ENCODE measurements at places on chromosomes 3 and 15. TPM values are rescaled to one million over a fixed set of nuclear protein-coding genes. Genes with fewer than 3 reads are reported as not detected.

DNA sequence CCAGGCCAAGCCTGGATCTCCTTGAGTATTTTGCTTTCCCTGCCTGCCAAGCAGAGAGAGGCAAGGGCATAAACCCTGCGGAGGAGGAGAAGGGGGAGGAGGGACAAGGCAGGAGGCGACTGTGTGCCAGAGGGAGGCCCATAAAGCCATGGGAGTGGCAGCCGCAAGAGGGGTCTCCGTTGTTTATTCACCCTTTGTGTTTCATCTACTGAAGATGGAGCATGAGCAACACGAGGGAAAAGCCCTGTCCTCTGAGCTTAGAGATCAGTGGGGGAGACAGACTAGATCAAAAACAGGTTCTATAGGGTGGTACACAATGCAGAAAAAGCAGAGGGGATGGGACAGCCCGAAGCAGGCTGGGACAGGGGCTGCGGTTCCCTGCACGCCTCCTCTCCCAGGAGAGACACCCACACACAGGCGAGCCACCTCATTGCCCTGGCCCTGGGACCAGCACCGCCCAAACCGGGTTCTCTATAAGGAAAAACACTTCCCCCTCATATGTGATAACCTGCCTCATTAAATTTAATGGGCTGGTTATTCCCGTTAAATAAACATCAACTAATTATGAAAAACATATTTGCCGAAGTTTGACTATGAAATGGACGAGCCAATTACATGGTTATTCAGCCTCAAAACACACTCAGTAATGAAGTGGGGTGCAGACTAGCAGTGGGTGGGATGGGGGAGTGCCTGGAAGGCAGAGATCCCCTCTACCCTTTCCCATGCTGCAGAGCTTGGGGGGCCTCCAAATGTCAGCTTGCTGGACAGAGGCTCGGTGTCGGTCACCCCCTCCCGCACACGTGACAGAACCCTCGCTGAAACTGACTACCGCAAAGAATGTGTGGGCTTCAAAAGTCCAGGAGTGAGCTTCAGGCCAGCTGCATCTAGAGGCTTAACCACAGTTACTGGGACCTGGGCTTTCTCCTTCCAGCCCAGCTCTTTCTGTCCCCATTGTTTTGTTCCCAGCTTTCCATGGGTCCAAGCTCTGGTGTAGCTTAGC, 14.2 kb upstream of the PLXNA1 start:
- no peak for DNase-seq
- no peaks in the 10 kb centered on the region for H3K4me1 ChIP-seq
- no peak overlapping the region for H3K27ac ChIP-seq
- no peaks in the 10 kb centered on the region for H3K36me3 ChIP-seq
- H3K27me3 ChIP-seq = peaks cover 4% of the 10 kb centered on the region

- H3K36me3 ChIP-seq = no peaks in the 10 kb centered on the region
- H3K4me3 ChIP-seq = no peak overlapping the region
- H3K27me3 ChIP-seq = peaks cover 3% of the 10 kb centered on the region
- DNase-seq = no peak
These were observed 7.4 kb downstream of the KLF15 start for GRCh38 chr3:126349611-126350501.

DNA sequence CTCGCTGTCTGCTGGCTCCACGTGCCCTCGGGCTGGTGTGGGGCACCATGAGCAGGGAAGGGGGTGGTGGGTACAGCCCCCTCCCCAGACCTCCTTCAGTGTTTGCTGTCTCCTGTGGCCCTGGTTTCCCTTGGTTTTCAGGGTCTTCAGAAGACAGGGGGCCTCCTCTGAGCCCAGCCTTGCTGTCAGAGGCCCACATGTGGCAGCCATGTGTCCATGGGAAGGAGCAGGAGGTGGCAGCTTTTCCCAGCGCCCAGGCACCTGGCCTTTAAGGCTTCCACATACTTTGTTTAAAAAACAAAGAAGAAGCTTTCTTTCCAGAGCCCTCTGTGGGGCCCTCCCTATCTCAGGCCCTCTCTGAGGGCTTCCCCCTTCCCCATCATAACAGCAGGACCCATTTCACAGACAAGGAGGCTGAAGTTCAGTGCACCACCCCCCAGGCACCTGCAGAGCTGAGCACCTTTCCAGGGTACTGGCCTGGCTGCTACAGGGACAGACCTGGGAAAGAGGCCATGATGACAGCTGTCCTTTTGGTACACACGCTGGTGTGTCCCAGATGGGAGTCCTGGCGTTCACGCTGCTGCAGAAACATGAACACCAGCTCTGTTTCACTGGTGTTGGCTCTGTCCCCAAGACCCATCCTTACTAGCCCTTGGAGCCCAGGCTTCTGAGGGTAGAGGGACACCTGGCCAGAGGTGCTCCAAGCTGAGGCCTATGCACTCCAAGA, 73.7 kb downstream of the DNAJB8 start:
- no peak overlapping the region for H3K4me3 ChIP-seq
- H3K36me3 ChIP-seq = no peaks in the 10 kb centered on the region
- H3K4me1 ChIP-seq = no peaks in the 10 kb centered on the region
- no peak for DNase-seq
- no peaks in the 10 kb centered on the region for H3K27me3 ChIP-seq

DNA sequence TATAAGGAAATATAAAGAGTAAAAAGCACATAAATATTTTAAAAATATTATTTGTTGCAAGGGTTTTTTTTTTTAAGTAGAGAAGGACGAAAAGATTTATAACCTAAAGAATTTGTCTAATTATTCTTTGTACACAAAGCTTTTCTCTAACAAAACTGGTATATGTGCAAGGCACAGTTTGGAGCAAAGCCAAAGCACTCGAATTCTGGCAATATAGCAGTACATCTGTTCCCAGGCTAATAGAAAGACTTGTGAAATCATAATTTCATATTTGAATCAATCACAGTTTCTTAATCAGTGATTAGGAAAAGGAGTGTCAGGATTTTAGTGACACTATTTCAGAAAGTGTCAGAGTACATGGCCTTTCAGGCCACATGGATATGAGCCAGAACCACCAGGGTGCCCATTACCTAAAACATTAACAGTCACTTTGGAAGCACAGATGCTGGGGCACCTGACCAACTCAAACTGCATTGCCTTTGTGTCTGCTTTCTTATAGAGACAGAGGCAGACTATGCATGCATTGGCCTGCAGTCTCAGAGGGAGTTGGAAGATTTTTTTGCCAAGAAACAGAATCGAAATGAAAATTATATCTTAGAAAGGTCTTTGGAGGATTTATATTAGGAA, 651.8 kb upstream of the SGO1 start:
- no peaks in the 10 kb centered on the region for H3K36me3 ChIP-seq
- no peak for DNase-seq
- no peaks in the 10 kb centered on the region for H3K27me3 ChIP-seq
- H3K27ac ChIP-seq = no peak overlapping the region

DUOX2 gene
- not detected for total RNA-seq
